ENCODE measurements at places on chromosomes 1 and 21. TPM values are rescaled to one million over a fixed set of nuclear protein-coding genes. Genes with fewer than 3 reads are reported as not detected.

CTTNBP2NL gene
- total RNA-seq, result 14.3 TPM

DENND2C gene
- 3.2 TPM for total RNA-seq

ARMH1 gene
- 1.1 TPM for total RNA-seq

FAM151A gene
- total RNA-seq, result 0.80 TPM

FAM131C gene
- 5.4 TPM for total RNA-seq
